ENCODE measurements at places on chromosomes 2 and 18. TPM values are rescaled to one million over a fixed set of nuclear protein-coding genes. Genes with fewer than 3 reads are reported as not detected.

The OXER1 gene
- 1.7 TPM for total RNA-seq

The CIB4 gene
- not detected for total RNA-seq

The ACOXL gene
- total RNA-seq, result not detected

The TCF23 gene
- total RNA-seq, result not detected

The GAREM1 gene
- 11.0 TPM for total RNA-seq

The KCNG2 gene
- not detected for total RNA-seq

The RAPGEF4 gene
- 1.7 TPM for total RNA-seq

The STAM2 gene
- total RNA-seq, result 16.1 TPM

The CFC1 gene
- total RNA-seq, result not detected

The MRPL44 gene
- 33.4 TPM for total RNA-seq

The FAM237A gene
- not detected for total RNA-seq

The ERBB4 gene
- 10.2 TPM for total RNA-seq

DNA sequence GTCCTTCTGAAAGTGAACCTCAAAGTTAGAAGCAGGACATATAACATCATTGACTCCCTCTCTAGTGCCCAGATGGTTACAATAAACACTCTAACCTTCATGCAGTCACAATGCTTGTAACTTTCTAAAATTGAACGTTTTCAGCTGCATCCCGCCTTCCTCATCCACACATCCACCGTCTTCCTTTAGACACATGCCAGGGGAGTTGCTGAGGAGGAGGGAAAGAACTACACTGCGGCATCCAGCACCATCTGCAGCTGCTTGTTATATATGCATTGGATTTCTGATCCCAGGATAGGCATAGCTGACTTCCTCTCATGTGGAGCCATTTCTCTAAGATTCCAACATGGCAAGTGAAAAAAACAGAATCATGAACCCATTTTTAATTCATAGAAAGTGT is 96.8 kb downstream of the FBXO15 start:
- H3K4me1 ChIP-seq, result no peaks in the 10 kb centered on the region
- no peak overlapping the region for H3K27ac ChIP-seq
- H3K4me3 ChIP-seq, result no peak overlapping the region
- peaks cover 5% of the 10 kb centered on the region for H3K36me3 ChIP-seq
- no peak for DNase-seq
- H3K27me3 ChIP-seq, result no peaks in the 10 kb centered on the region

GRCh38 chr18:78422336-78422735 is 557.3 kb upstream of the SALL3 start:
- H3K36me3 ChIP-seq, result no peaks in the 10 kb centered on the region
- H3K4me3 ChIP-seq, result no peak overlapping the region
- DNase-seq, result no peak
- no peak overlapping the region for H3K27ac ChIP-seq
- peaks cover 13% of the 10 kb centered on the region for H3K4me1 ChIP-seq
- H3K27me3 ChIP-seq, result peaks cover 12% of the 10 kb centered on the region

- no peak overlapping the region for H3K27ac ChIP-seq
- no peak for DNase-seq
- no peaks in the 10 kb centered on the region for H3K4me1 ChIP-seq
- H3K4me3 ChIP-seq, result no peak overlapping the region
These were observed 129.2 kb downstream of the IKZF2 start for GRCh38 chr2:213021971-213022899.

- no peaks in the 10 kb centered on the region for H3K27me3 ChIP-seq
- DNase-seq, result no peak
- H3K4me1 ChIP-seq, result peaks cover 51% of the 10 kb centered on the region
- no peak overlapping the region for H3K27ac ChIP-seq
- peaks cover 7% of the 10 kb centered on the region for H3K36me3 ChIP-seq
These were observed 230.9 kb downstream of the LOXHD1 start for GRCh38 chr18:46426021-46426678.

DNA sequence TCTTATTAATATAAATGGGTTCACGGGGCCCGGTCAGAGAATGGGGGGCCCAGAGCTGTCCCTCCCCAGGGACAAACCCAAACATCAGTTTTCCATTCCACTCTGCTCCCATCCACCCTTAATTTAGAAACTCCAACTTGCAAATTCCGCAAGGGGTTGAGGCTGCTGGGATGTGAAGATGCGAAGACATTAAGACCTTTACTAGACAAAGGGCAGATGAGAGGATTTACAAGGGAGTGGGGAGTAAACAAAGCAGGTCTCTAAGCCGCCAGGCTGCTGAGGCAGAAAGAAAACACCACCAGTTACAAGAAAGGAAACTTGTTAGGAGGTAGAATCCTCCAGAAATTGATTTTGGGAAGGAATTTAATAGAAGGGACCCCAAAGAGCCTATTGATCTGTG is 33.1 kb downstream of the MARCO start:
- no peak for DNase-seq
- H3K36me3 ChIP-seq, result no peaks in the 10 kb centered on the region
- H3K27ac ChIP-seq, result no peak overlapping the region
- H3K27me3 ChIP-seq, result peaks cover 45% of the 10 kb centered on the region

DNA sequence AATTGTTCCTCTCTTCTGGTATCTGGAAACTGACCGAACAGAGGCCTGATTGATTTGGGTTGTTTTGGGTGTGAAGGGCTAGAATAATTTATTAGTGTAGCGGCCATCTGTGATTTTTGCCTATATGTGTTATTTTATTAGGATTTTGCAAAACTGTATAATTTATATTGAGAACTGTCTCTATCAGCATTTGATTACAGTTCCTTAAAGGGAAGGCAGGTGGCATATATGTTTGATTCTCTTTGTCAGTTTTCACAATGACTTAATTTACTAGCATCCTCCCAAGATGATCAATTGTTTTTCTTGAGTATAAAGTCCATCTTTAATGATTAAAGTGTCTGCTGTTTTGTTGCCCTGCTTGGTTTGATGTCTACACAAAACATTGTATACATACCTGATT is 4.5 kb downstream of the NBEAL1 start:
- H3K4me1 ChIP-seq, result peaks cover 31% of the 10 kb centered on the region
- no peak for DNase-seq
- no peak overlapping the region for H3K27ac ChIP-seq
- H3K36me3 ChIP-seq, result no peaks in the 10 kb centered on the region

- no peaks in the 10 kb centered on the region for H3K36me3 ChIP-seq
- peaks cover 54% of the 10 kb centered on the region for H3K4me1 ChIP-seq
- peak overlapping the region; percentile 77 for H3K4me3 ChIP-seq
- peak; percentile 30 for DNase-seq
These were observed 254.3 kb downstream of the SOX11 start for GRCh38 chr2:5946225-5947115.

DNA sequence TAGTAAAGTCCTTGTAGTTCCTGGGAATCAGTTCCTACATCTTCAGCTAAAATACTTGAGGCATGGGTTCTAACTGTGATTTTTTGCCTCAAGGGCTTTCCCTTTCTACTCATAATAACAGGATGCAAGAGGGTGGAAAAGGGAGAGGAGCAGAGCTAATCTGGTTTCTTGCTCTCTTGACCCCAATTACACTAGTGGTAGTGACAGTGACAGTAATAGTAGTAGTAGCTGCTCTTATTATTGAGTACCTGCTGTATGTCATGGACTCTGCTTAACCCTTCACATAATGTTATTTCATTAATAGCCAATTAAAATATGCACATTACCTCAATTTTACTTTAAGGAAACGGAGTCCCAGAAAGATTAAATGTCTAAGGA is 214.8 kb upstream of the HNRNPA3 start:
- H3K27me3 ChIP-seq, result no peaks in the 10 kb centered on the region
- no peak overlapping the region for H3K27ac ChIP-seq
- no peaks in the 10 kb centered on the region for H3K4me1 ChIP-seq
- no peak for DNase-seq
- H3K4me3 ChIP-seq, result no peak overlapping the region

GRCh38 chr2:61645911-61646310 is 107.8 kb upstream of the XPO1 start:
- H3K4me1 ChIP-seq, result no peaks in the 10 kb centered on the region
- H3K27ac ChIP-seq, result no peak overlapping the region
- no peak overlapping the region for H3K4me3 ChIP-seq

GRCh38 chr2:155679647-155680046 is 652.9 kb downstream of the NR4A2 start:
- H3K4me3 ChIP-seq, result no peak overlapping the region
- no peak overlapping the region for H3K27ac ChIP-seq
- H3K36me3 ChIP-seq, result no peaks in the 10 kb centered on the region
- no peak for DNase-seq

DNA sequence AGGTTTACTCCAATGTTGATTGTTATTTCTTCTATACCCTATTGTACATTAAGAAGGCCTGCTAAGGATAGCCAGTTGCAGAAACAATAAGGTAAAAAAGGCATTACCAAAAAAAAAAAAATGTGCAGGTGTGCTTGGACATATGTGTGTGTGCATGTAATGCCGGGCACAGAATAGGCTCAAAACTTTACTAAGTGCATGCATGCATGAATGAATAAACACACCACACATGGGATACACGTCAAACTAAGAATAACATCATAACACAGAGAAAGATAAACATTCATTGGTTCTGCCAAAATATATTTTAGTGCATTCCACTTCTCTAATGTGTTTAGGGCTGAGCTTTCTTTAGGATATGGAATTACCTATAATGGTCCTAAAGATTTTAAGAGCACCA is 298.2 kb downstream of the TCF4 start:
- peaks cover 4% of the 10 kb centered on the region for H3K36me3 ChIP-seq
- H3K4me1 ChIP-seq, result peaks cover 20% of the 10 kb centered on the region
- DNase-seq, result no peak
- no peak overlapping the region for H3K4me3 ChIP-seq

DNA sequence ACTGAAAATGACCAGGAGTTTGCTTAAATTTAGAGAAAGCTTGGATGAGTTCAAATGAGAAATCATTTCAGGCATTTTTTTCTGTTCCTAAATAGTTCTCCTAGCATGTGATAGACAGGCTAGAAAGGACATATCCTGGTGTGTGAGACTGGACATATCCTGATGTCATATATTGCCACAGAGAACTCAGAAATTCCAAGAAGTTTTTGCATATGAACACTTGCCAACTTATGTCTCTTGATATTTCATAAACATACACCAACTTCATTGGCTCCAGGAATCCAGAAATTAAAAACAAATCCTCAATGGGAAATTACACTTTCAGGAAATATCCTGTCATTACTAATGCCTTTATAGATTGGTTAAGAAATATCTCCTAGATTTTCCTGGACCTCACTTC is 2.9 kb upstream of the SERPINB4 start:
- no peaks in the 10 kb centered on the region for H3K36me3 ChIP-seq
- no peaks in the 10 kb centered on the region for H3K27me3 ChIP-seq
- H3K4me1 ChIP-seq, result no peaks in the 10 kb centered on the region
- no peak overlapping the region for H3K4me3 ChIP-seq
- DNase-seq, result no peak

DNA sequence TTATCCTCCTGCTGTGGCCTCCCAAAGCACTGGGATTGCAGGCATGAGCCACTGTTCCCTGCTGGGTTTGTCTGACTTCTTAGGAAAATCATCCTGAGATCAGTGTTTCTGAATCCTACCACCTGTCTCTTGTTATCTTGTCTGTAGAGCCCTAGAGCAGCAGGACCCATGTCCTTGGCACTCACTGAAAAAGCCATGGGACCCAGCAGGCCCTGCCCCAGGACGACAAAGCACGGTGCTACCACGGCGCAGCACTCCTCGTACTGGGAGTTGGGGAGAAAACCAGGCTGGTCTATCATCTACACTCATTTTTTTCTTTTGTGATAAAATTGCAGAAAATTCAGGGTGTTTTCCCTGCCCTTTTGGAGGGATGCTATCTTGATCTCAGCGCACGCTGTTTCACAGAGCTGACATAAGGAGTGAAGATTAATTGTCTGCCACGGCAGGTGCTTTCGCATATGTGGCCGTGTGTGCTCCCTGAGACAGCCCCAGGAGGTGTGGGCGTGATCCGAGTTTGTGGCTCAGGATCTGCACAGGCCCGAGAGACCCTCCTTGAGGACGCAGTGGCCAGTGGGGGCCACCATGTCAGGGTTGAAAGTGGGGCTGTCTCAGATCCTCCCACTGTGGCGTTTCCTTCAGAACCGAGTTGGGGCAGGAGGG is 179.1 kb downstream of the LDLRAD4 start:
- no peaks in the 10 kb centered on the region for H3K36me3 ChIP-seq
- no peak for DNase-seq
- H3K4me3 ChIP-seq, result no peak overlapping the region
- peaks cover 5% of the 10 kb centered on the region for H3K4me1 ChIP-seq
- H3K27ac ChIP-seq, result no peak overlapping the region

GRCh38 chr2:191714925-191715324 is 37.0 kb downstream of the NABP1 start:
- H3K27ac ChIP-seq, result no peak overlapping the region
- H3K27me3 ChIP-seq, result no peaks in the 10 kb centered on the region
- H3K4me3 ChIP-seq, result no peak overlapping the region
- H3K36me3 ChIP-seq, result no peaks in the 10 kb centered on the region

DNA sequence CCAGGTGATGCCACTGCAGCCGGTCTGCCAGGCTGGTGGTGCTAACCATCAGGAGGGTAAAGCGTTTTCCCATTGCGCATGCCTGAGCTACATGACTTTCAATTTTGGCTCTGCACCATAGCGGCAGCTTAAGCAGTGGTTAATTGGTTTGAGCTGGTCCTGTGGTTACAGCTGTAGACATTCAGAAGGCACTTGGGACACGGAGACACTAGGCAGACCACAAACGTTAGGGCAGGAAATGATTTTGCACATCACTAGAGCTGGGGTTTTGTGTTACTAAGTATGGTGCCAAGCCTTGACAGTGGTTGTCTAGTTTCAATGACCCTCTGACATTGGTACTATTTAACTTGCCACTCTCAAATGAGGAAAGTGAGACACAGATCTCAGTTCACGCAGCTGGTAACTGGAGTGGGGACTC is 28.9 kb upstream of the CNOT11 start:
- DNase-seq, result no peak
- H3K27me3 ChIP-seq, result no peaks in the 10 kb centered on the region
- no peaks in the 10 kb centered on the region for H3K36me3 ChIP-seq

DNA sequence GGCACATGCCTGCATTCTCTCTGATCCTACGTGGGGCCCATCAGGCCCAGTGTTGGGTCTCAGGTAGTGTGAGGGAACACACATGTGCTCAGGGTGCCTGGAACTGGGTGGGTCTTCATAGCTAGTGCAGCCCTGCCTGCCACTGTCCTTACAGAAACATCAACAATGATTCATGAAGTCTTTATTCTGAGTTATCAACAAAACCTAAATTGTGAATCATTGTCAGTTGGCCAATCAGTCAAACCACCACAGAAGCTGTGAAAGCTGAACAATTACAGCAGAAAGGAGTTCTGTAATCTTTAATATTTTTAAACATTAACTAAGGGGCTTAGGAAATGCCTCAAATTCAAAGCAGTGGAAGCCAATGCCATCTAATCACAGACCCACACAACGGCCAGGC is 82.8 kb upstream of the ZNF521 start:
- H3K27me3 ChIP-seq, result no peaks in the 10 kb centered on the region
- H3K27ac ChIP-seq, result no peak overlapping the region
- H3K4me1 ChIP-seq, result no peaks in the 10 kb centered on the region
- no peak for DNase-seq

GRCh38 chr2:146461068-146461467 is 1383.8 kb upstream of the ACVR2A start:
- peaks cover 29% of the 10 kb centered on the region for H3K36me3 ChIP-seq
- DNase-seq, result no peak
- H3K4me3 ChIP-seq, result no peak overlapping the region
